Epithelial cell of proximal tubule (primary cell): ENCODE measurements at places on chromosomes 16 and 17. TPM values are rescaled to one million over a fixed set of nuclear protein-coding genes. Genes with fewer than 3 reads are reported as not detected.

VAT1L gene
- total RNA-seq = 0.29 and 0.92 TPM in 2 replicates

MYCBPAP gene
- total RNA-seq = 0.58 TPM in 1 of 2 replicates, not detected in the other

CSH1 gene
- total RNA-seq = not detected in 2 replicates

SCARF1 gene
- 14.5 and 19.8 TPM in 2 replicates for total RNA-seq

KRTAP2-2 gene
- total RNA-seq = not detected in 2 replicates
